Activated CD4-positive, alpha-beta T cell treated with anti-CD3 and anti-CD28 coated beads for 4 hours (primary cell): ENCODE measurements at places on chromosomes 6 and 20.

- DNase-seq: no peak
Observed at GRCh38 chr20:47490795-47491194, 10.9 kb upstream of the NCOA3 start.

GRCh38 chr6:156316583-156317125, 460.5 kb upstream of the ARID1B start:
- no peak for DNase-seq

DNA sequence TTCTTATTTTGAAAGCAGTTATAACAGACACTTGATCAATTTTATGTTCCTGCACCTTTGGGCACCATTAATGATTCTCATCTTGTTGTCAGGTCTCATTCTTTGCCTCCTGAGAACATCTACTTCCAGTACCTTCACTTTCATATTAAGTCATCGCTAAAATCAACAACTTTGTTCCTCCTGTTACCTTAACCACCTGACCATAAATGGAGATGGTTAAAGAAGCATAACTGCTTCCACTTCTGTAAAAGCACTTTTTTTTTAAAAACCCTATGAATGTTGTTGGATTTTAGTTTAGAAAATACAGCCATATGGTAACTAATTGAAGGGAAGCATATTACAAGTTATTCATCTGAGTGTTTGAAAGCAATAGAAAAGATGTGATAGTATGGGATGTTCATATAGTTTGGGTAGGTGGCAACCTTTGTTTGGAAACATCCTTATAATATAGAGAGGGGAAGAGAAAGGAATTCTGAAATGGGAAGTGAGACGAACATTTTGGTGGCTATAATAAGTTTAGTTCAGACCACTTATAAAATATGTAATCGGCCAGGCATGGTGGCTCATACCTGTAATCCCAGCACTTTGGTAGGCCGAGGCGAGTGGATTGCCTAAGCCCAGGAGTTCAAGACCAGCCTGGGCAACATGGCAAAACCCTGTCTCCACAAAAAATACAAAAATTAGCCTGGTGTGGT, 53.9 kb downstream of the AFG1L start:
- no peak for DNase-seq

DNA sequence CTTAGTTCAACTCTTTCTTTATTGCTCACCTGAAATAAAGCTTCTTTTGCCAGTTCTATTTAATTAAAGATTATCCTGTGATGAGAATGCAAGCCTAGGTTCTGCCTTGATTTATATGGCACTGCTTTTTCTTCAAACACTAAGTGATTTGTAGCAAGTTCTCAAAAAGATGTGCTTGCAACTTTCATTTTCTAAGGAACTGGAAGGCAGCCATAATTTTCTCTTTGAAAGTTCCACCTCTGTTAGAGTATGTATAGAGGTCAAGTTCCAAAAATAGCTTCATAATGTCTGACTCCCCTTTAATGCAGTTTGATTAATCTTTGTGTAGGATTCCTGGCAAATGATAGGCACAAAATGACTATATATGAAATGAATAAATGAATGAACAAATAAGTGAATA, 528.3 kb upstream of the FLRT3 start:
- DNase-seq: no peak

- peak; percentile 65 for DNase-seq
Observed at GRCh38 chr20:34709831-34710567, 5.9 kb downstream of the TP53INP2 start.

GRCh38 chr6:20572940-20573339, 38.7 kb downstream of the CDKAL1 start:
- no peak for DNase-seq

- DNase-seq: no peak
Observed at GRCh38 chr6:115969207-115969929, 91.3 kb downstream of the FRK start.

- DNase-seq: no peak
Observed at GRCh38 chr20:10430704-10431103, 3.3 kb downstream of the MKKS start.

DNA sequence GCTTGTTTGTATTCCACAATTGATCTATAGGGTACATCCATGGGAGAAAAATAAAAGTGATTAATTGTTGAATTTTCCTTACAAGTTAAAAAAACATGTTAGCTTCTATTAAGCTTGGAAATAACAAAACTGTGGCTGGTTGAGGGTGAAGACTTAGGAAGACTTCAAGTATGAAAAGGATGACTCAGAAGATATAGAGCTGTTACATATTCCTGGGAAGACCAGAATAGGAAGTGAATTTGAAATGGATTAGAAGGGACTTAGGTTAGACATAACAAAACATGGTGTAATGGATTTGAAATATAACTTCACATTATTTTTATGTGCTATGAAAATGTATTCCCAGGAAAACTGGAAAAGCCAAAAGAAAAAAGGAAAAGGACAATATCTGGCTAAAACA, 732.2 kb downstream of the HDGFL1 start:
- DNase-seq: no peak
